ENCODE measurements at places on chromosomes 7 and 10.

GRCh38 chr7:87876869-87877234, 559 bp downstream of the DBF4 start:
- DNase-seq, result peak; percentile 20

DNA sequence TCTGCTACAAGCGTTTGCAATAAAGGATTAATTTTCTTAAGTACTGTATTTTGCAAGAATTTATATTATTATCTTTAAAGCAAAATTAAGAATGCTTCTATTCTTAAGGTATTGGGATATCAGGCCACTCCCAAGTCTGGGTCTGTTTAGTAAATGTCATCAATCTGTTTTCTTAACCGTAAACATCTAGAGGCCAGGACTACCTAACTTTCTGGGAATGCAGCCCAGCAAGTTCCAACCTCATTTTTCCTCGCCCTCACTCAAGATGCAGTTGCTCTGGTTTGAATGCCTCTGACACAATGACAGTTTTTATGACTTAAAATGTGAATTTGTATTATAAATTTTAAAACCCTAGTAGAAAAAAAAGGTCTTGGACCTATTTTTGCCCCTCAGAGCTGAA, 143.5 kb downstream of the INHBA start:
- no peak for DNase-seq

DNA sequence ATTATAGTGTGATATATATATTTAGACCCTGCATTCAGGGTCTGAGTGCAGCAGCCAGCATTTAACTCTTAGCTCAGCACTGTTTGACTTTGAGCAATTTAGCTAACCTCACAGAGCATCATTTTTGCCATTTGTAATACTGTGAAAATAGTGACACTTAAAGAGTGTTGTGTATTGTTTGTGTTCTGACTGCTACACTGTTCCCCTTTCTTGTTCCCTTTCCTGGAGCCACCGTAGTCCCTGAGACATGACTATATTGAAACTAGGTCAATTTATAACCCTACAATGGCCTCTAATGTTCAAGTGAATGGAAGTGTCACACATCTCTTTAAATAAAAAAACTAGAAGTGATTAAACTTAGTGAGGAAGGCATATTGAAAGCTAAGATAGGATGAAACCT, 20.3 kb upstream of the CD36 start:
- no peak for DNase-seq

DNA sequence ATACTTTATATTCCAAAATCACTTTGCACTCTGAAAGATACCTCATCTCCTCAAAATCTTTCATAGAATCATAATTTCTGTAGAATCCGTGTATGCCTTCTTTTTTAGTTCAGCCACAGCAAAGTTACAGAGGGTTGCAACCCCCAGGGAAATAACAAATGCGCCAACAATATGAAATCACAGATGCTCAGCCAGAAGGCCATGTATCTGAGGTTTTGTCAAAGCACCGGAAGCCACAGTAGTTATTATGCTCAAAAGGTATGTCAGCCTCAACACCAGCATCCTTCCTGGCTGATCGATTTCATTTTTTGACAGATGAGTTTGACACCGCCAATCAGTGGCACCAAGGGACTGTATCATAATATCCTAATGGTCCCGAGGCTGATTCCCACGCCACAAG, 204.1 kb downstream of the KCNMA1 start:
- DNase-seq, result no peak

DNA sequence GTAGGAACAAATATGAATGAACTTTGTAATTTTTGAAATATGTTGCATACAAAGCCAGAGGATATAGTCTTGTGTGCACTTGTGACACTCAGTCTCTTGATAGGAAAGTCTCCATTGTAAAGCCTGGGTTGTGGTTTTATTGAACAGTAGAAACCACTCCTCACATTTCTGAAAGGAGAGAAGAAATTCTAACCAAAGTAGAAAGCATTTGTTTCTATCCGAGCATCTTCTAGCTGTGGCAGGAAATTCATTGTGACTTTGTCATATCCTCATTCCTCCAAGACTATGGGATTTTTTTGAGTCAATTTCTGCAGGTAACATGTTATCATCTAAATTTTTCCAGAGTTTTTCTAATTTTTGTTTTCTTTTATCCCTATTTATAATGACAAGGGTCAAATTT, 55.5 kb upstream of the NCF1 start:
- DNase-seq, result no peak

GRCh38 chr10:25811052-25811685, 122.9 kb upstream of the MYO3A start:
- no peak for DNase-seq

DNA sequence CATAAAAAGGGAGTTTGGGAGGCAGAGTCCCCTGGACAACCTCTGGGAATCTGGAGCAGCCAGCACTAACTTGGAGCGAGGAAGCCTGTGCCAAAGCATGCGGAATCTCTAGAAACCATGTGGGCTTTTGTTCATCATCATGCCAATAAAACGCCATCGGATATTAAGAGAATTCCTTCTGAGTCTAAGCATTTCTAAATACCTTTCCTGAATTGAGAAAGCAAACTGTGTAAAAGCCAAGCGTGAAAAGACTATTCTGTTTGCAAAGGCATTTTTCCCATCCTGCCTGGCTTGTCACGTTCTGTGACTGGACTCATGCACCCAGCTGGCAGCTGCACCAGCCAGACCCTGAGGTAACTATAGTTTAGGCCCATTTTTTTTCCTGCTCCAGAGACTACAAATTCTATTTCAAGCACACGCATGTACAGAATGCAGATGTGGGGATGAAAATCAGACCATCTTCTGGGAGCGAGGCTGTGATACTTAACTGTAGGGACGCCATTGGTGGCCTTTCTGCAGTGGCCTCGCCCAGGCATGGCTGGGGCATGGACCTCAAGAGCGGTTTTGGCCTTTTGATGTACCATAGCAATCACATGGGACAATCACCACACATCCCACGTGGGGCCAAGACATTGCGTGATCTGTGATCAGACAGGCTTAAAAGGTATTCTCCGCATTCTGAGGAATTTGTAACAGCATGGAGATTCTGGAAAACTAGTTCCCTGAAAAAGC, 218.9 kb downstream of the KIAA1217 start:
- no peak for DNase-seq

GRCh38 chr7:65475040-65475726, 101.5 kb downstream of the ZNF92 start:
- no peak for DNase-seq

- DNase-seq, result no peak
Observed at GRCh38 chr7:20200971-20201370, 16.2 kb downstream of the MACC1 start.

- no peak for DNase-seq
Observed at GRCh38 chr7:84638339-84638697, 443.7 kb upstream of the SEMA3A start.

- DNase-seq, result no peak
Observed at GRCh38 chr10:115129752-115130151, 36.6 kb downstream of the ATRNL1 start.

- no peak for DNase-seq
Observed at GRCh38 chr7:114885836-114886235, 36.1 kb upstream of the MDFIC start.

- DNase-seq, result no peak
Observed at GRCh38 chr10:62772186-62772974, 32.1 kb upstream of the ADO start.

- DNase-seq, result no peak
Observed at GRCh38 chr7:91596287-91596686, 284.2 kb downstream of the MTERF1 start.

DNA sequence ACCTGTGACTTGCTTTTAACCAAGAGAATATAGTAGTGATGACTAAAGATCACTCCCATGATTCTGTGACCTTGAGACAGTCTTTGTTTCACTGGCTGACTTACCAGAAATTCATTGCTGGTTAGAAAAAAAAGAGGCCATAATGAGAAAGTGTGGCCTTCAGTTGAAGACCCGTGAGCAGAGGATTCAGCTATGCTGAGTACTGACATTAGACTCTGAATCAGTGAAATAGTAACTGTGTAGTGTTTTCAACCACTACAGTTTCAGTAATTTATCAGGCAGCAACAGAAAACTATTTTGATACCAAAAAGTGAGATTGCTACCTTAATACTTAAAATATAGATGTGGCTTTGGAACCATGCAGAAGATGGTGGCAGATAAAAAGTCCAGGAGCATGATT, 298.0 kb upstream of the KCND2 start:
- no peak for DNase-seq

DNA sequence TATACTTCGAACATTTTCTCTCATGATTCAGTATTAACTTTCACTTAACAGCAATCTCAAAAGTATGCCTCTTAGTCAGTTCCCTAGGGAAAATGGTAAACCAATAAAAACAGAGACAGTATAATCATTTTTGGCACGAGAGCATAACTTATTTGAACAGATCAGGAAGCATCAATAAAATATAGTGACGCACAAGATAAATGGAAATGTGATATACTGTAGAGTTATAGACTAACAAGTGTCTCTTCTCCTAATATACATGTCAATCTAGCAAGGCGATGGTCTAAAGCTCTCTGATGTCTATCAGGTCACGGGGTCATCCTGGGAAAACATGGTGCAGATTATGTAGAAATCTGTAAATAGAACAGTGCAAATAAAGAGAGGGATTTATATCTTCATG, 131.6 kb downstream of the HGF start:
- no peak for DNase-seq

DNA sequence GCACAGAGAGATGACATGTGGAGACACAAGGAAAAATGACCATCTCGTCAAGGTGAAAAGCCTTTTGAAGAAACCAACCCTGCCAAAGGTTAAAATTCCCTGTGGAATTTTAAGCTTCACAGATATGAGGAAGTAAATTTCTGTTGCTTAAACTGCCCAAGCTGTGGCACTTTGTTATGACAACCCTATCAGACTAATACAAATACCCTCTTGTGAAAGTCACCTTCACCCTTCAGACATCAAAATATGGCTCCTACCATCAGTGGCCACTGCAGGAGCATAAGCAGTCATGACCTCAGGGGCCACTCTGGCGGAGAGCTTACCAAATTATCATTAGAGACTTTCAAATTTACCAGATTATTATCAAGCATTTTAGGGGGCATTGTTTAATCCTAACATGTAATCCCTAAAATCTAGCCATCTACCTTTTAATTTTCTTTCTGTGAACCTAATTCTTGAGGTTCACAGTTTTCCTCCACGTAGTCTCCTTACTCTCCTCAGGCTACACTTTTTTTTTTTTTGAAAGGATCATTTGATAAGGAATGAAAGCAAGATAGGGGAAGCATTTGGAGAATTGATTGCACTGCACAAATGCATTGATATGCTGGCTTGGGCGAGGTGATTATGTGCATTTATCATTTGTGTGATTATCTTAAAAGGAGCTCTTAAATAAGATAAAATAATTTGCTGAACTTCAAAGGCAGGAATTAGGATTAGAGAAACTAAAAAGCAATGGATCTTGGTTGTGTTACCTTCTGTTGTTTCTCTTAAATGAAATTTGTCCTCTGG, 90.3 kb downstream of the TMEM168 start:
- no peak for DNase-seq

DNA sequence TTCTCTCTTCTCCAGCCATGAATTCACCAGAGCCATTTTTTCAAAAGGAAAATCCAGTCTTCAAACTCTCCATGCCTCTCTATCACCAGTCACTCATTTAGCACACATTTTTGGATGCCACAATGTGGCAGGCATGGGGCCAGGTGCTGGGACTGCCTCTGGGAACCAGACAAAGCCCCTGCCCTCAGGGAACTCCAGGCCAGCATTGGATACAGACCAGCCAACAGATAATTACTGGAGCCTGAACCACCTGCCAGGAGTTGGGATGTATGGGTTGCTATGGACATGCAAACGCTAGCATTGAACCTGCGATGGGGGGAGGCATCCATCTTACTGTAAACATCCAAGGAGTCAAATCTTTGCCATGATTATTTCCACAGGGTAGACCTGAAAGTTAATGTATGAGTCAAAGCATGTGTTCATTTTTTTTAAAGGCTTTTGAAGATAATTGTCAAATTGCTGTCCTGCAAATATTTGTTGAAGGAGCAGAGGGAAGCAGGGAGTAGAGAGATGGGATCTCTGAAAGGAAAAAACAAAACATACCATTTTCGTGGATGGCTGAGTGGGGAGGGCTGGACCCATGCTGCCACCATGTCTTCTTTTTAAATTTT, 43.2 kb downstream of the SRRM3 start:
- DNase-seq, result no peak

GRCh38 chr10:61896854-61897661, 4.4 kb upstream of the ARID5B start:
- no peak for DNase-seq

- no peak for DNase-seq
Observed at GRCh38 chr10:78291722-78292121, 258.1 kb downstream of the RPS24 start.

DNA sequence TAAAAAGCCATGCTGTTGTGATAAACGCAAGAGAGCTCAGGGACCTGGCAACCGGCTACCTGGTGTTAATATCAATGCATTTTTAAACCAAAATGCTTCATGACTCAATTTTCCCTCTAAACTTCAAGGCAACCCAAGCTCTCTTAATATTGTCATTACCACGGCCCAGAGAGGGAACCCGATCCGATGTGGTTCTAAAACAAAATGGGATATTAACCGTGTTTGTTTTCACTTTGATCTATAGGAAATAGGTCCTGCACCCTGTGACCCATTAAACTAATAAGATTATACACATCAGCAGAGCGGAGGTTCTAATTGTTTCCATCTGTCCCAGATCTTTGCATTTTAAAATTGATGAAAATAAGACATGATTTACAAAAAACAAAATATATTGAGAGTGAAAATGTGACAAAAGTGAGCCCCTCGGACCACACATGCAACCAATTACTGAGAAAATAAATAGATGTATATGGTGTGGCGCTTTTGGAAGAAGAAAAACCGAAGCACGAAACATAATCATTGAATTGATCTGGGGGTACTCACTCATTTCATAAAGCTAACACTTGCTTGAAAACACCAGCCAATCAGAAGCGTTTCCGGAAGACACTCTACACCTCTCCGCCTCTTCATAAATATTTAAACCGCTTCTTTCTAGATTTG, 290.3 kb upstream of the NFE2L3 start:
- DNase-seq, result no peak

DNA sequence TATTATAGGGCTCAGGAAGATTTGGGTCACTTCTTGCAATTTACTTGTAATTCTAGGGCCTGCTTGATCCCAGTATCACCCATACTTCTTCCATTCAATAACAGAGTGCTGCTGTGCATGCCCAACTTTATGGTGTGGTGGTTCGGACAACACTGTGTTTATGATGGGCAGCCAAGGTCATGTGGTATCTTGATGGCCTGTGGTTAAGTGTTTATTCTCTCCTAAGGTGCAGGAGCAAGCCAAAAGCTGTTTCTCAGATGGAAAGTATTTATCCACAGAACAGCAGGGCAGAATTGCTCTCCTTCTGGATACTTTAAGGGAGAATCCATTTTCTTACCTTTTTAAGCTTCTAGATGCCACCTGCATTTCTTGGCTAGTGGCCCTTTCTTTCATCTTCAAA, 433.8 kb downstream of the SH2D4B start:
- no peak for DNase-seq

All from T-helper 9 cell (primary cell).